Thoracic aorta (tissue), 2 donors: ENCODE measurements at places on chromosomes 3 and 15.

DNA sequence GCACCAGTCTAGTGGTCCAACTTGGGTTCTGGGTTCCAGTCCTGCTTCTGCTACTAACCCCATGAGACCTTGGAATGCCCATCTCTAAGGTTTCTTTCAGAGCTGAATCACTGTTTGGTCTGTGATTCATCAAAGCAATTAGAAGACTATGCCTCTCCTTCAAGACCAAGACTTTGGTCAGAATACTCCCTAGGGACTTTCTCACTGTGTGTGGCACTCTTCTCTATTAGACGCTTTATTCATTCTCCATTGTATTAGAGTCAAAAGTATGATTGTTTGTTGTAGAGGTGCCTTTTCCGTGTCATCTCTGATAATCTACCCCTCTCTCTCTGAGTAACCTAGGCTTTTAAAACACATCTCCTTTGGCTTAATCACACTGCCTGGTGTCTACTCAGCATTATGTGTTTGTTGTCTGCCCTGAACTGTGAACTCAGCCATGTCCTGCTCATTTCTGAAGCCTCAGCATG is 90.5 kb downstream of the LPP start:
- no peak for DNase-seq

GRCh38 chr3:195768831-195769303 is 42.9 kb downstream of the MUC4 start:
- no peak for DNase-seq

- no peak for DNase-seq
These were observed 449.0 kb downstream of the FOXP1 start for GRCh38 chr3:71134521-71134920.

DNA sequence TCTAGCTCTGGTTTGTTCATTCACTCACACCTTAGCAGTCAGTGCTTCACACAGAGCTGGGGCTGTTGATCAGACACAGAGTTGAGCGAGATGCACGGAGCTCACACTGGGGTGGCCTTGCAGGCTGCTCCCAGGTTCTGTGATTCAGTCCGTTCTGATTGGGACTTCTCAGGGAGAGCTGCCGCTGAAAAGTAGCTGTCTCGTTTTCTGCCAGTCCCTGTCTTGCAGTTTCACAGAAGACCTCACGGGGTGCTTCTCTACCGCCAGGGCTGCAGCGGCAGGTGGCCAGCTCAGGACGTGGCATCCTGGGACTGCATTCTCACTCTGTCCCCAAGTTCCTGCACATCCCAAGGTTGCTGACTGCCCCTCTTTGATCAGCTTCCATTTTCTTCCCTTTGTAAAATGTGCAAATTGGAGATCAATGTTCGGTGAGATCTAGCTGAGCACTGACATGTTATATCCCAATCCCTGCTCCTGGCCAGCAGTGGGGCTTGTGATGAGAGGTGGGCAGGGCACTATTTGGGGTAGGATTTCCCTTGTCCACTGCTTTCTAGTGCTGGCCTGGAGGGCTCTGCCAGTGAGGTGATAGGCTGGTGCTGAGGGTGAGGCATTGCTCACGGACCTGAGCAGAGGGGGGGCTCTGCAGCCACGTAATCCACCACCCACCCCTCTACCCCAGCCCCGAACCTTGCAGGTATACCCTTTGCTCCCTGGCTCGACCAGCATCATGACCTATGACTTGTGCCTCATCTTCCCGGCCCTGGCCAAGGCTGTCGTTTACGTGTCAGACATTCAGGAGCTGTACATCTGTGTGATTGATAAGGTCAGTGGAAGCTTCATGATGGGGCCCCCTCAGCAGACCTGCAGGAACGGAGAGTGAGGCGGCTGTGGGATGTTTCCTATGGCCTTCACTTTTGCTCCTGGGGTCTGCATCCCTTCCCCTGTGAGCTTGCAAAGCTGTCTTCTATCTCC is 5.3 kb upstream of the TXNRD3 start:
- DNase-seq = no peak

GRCh38 chr3:156575641-156576040 is 20.7 kb upstream of the SSR3 start:
- no peak for DNase-seq

- no peak for DNase-seq
These were observed 5.3 kb downstream of the PLA2G4F start for GRCh38 chr15:42151141-42151561.

DNA sequence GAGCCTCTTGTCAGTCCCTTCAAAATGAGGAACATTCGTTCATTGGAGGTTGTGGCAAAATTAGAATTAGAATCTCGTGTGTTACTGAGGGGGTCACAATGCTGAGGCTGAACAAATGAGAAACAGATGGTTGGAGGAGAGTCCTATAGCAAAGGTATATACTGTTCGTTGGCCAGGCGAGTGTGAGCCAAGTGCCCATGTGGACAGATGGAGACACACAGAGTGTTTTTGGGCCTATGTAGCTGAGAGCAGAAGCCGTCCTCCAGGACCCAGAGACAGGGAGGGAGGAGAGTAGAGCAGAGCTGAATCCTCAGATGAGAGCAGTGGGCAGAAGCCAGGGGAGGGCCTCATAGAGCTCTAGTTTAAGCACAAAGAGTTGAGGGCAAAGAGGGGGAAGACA is 98.9 kb downstream of the NR1D2 start:
- DNase-seq = no peak

- DNase-seq = no peak
These were observed 595.8 kb downstream of the NLGN1 start for GRCh38 chr3:173993299-173993698.

DNA sequence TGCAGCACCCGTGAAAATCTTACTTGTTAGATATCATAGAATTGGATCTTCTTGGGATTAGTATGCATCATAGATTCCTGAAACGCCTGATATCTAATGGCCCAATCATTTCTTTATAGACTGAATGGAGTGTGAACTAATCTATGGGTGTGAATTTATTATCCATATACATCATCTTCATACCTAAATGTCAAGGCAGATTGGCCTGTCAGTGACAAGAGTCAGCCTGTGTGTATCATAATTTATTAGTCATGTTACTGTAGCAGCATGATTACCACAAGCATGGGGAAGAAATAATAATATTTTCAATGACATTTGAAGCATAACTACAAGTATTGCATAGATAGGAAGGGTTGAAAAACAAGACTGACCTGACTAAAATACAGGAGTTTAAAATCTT is 235.8 kb downstream of the RAP2B start:
- no peak for DNase-seq

DNA sequence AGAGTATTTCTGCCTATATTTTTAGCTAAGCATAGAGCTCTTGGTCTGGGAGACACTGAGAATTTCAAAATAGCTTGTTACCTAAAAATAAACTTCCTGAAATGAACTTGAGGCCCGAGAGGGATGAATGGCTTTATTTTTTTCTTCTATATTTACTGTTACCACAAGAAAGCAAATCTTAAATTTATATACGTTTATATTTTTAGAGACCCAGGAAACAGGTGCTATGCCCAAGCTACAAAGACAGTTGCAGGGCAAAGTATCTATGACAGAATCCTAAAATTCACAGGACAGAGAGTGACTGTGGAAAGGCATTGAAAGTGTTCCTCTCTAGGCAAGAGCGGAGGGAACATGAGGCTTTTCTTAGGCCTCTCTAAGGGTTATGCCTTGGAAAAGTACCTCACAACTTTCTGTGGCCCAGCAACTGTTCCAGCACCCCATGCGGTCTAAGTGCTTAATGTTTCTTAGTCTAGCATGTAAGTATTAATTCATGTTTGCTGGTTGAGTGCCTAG is 36.5 kb downstream of the TGFBR2 start:
- no peak for DNase-seq

DNA sequence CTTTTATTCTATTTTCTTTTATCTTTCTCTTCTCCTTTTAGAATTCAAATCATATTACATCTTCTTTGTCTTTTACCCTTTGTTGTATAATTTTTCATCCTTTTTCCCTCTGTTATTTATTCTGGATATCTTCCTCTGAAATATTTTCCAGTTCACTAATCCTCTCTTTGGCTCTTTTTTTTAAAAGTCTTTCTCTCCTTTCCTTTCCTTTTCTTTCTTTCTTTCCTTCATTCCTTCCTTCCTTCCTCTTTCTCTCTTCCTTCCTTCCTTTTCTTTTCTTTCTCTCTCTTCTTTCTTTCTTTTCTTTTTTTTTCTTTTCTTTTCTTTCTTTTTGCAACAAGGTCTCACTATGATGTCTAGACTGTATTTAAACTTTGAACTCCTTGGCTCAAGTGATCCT is 9.3 kb downstream of the SUSD5 start:
- no peak for DNase-seq
